ENCODE measurements at places on chromosomes 1 and 21.

DNA sequence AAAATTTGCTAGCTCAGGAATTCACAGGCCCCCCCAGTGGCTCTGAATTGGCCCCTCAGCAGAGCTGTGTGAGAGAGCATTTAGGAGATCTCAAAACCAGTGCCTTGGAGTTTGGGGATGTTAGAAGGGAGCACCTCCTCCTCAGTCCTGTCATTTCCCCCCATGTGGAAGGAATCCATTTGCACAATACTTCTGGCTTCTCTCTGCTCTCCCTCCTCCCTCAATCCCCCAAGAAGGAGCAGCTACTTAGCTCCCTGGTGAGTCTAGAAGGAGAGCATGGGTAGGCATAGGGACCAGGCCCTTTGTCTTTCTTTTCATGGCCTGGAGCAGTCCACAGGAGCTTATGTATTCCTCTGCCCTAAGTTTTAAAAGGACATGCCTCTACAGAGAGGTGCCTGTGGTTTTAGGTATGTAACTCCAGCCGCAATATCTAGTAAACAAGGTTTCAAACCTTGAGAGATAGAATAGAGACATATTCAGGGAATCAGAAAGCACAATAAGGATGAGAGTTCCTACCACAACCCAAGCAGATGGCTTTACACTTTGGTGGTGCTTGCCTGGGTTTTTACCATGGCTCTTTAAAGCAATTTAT, 199.4 kb downstream of the FCRL5 start:
- H3K4me3 ChIP-seq, result no peak overlapping the region
- no peaks in the 10 kb centered on the region for H3K36me3 ChIP-seq

- no peak overlapping the region for H3K27ac ChIP-seq
- no peaks in the 10 kb centered on the region for H3K36me3 ChIP-seq
- no peaks in the 10 kb centered on the region for H3K27me3 ChIP-seq
- no peak for DNase-seq
- H3K4me1 ChIP-seq, result peaks cover 26% of the 10 kb centered on the region
- no peak overlapping the region for H3K4me3 ChIP-seq
Measured at GRCh38 chr1:203354246-203354645, 3.3 kb upstream of the FMOD start.

GRCh38 chr1:25392841-25393240, 27.8 kb downstream of the RHCE start:
- H3K27ac ChIP-seq, result no peak overlapping the region
- DNase-seq, result peak; percentile 22
- H3K4me3 ChIP-seq, result no peak overlapping the region

- DNase-seq, result no peak
- H3K27ac ChIP-seq, result no peak overlapping the region
- H3K4me1 ChIP-seq, result no peaks in the 10 kb centered on the region
- H3K36me3 ChIP-seq, result no peaks in the 10 kb centered on the region
Measured at GRCh38 chr1:71651214-71651613, 570.4 kb upstream of the ZRANB2 start.

DNA sequence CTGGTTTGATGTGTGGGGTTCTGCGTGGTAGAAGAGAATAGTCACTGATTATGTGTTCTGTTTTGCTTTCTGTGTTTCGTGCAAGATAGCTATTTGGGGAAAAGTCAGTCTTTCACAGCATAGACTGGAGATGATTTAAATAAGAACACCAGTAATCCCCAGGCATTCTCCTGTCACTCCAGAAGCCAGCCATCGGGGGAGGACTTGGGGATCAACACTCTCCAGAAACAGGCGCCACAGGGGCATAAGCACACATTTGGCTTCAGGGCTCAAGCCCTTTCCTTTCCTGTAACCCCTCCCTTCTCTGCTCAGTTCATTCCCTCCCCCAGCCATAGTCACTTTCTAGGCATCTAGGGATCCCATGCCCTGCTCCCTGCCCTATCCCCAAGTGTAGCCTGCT, 97.3 kb upstream of the BEND5 start:
- H3K4me1 ChIP-seq, result no peaks in the 10 kb centered on the region
- no peaks in the 10 kb centered on the region for H3K36me3 ChIP-seq

- no peaks in the 10 kb centered on the region for H3K36me3 ChIP-seq
- peak overlapping the region; percentile 38 for H3K27ac ChIP-seq
- peak overlapping the region; percentile 18 for H3K4me3 ChIP-seq
- peaks cover 20% of the 10 kb centered on the region for H3K27me3 ChIP-seq
Measured at GRCh38 chr1:3674100-3675094, 22.1 kb downstream of the TP73 start.
